ENCODE measurements at places on chromosomes 3 and 15.

GRCh38 chr3:134197681-134198261 is 52.9 kb downstream of the RYK start:
- no peak for DNase-seq

DNA sequence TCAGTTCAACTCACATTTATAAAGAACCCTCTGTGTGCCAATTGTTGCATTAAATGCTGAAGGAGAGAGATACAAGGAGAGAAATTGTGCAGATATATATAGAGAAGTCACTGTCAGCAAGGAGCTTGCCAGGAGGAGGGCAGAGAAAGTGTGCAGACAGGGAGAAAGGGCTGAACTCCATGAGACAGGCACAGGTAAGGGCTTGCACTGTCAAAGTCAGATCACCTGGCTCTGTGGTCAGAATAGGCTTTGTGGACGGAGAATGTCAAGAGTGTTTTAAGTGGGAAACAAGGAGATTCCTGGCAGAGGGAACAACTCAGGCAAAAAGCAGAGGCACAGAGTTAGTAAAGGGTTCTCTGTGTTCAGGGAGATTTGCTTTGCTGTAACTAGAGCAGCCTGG is 303.0 kb upstream of the TPRG1 start:
- DNase-seq: no peak

- DNase-seq: no peak
Observed at GRCh38 chr15:79265987-79266579, 16.4 kb upstream of the ANKRD34C start.

- peak; percentile 61 for DNase-seq
Observed at GRCh38 chr15:89358755-89359439, 24.3 kb upstream of the POLG start.

GRCh38 chr3:18618723-18619122 is 193.6 kb upstream of the SATB1 start:
- no peak for DNase-seq

GRCh38 chr3:107347751-107348150 is 29.5 kb upstream of the CCDC54 start:
- DNase-seq: no peak

DNA sequence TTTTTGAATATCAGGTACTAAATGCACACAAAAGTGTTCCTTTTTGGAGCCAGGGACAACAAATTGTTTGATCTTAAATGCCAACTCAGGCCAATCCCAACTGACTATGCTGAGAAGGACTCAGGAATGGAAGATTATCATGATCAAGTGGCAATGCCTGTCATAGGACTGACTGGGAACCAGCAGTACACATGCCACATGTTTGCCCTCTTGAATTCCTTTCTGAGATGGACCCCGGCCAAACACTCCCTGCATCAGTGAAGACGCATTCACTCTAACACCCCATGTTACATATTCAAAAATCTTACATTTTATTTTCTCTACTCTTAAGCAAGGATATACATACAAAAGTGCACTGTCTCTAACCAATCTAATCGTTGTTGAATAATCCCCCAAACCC is 36.1 kb downstream of the CLDN18 start:
- no peak for DNase-seq

DNA sequence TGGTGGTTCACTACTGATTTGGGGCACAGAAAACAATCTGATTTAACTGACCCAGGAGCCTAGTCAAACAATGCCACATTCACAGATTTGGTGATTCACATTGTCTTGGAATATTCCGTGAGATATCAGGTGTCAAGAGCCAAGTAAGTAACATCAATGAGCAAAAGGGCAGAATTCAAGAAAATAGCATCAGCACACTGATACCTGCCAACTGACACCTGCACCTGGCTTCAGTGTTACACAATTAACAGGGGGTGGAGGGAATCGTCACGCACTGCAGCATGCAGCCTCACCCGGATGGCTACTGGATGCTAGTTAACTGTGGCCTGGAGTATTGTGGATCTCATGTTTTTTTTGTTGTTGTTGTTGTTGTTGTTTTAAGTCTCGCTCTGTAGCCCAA is 17.6 kb downstream of the CCNL1 start:
- no peak for DNase-seq

- no peak for DNase-seq
Observed at GRCh38 chr15:52011711-52012144, 7.3 kb upstream of the MAPK6 start.
